Umbilical cord (tissue), 2 donors: ENCODE measurements at places on chromosomes 4 and X. TPM values are rescaled to one million over a fixed set of nuclear protein-coding genes. Genes with fewer than 3 reads are reported as not detected.

Gene STARD8
- total RNA-seq = 2.4 TPM

Gene GIMD1
- 3.4 TPM for total RNA-seq

Gene UTP3
- 14.4 TPM for total RNA-seq

Gene CCKAR
- total RNA-seq = not detected

Gene JCHAIN
- not detected for total RNA-seq

Gene CTSO
- 40.9 TPM for total RNA-seq

Gene NUDT10
- 4.1 TPM for total RNA-seq

Gene MGST2
- 62.6 TPM for total RNA-seq

Gene FGFBP2
- total RNA-seq = 6.3 TPM

Gene SORBS2
- total RNA-seq = 354 TPM

Gene LRCH2
- total RNA-seq = 28.9 TPM

Gene POF1B
- 9.9 TPM for total RNA-seq

DNA sequence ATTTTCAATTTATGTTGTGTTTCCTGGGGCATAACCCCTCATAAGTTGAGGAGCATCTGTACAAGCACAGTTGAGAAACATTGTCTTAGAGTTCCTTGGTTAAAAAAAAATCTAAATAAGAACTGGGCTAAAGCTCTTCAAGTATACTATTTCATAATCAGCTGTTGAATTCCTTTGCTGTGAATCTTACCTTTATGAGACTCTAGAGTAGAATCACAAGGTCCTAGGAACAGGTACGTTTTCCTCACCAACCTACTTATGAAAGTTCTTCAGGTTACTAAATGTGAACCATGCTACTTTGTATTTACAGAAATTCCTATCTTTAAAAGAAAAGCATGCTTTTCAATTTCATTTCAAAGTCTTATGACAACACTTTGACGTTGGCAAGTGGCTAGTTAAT is 20.9 kb upstream of the SOD3 start:
- no peak for DNase-seq

GRCh38 chr4:89316211-89316610 is 8.6 kb upstream of the GPRIN3 start:
- no peak for DNase-seq

DNA sequence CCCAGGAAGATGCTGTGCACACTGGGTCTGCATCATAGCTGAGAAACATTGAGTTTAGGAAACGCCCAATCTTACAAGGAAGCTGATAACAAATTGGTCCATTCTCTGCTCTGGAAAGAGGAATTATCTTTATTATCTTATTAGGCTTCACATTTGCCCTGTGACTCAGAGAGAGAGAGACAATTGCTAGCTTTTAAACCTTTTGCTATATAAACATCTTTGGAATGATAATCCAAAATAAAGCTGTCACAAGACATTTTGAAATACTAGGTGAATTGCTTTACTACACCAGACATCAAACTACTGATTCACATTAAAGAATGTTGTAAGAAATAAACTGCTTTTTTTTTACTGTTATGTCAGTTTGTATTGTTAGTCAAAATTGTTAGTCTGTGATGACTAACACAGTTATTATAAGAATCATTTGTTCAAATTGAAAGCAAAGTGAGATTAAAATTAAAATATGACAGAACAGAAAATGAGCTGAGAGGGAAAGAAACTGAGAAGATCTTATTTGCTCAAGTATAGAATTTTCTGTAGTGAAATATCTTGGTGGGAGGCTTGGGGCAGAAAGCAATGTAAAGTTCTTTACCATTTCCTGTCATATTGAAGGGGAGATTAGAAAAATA is 765.4 kb upstream of the PCDH10 start:
- no peak for DNase-seq

GRCh38 chr4:8940792-8941491 is 69.3 kb upstream of the HMX1 start:
- no peak for DNase-seq

DNA sequence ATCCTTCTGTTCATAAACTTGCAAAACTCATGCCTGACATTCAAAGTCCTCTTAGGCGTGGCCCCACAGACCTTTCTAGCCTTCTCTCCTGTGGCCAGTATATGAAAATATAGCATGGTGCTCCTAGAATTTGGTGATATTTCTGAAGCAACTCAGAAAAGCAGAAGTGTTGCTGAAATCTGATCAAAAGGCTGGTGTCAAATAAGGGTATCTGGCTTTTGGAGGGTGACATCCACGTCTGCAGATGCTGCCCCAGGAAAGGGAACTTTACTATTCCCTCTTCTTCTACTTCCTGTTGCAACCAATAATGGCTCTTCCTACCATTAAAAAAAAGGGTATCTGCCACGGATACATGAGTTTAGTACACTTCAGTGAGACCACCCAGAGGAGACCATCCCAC is 83.9 kb upstream of the RPS6KA3 start:
- DNase-seq = no peak

DNA sequence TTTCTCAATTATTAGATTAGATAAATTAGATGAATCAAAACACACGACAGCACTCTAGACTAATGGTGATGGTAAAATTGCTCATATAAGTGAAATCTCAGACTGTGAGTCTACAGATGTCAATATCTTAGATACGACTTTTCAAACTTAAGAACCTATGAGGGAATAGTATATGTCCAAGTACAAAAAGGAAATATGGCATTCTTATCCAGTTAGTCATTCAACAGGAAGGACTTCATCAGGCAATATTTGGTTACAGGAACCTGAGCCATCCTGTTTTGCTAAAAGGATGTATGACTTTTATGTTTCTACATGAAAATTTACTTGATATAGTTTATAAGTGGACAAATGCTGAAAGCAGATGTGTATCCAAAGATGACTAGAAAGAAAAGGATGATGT is 107.0 kb downstream of the CT47B1 start:
- DNase-seq = no peak

- no peak for DNase-seq
Observed at GRCh38 chrX:39450234-39450977, 647.4 kb downstream of the BCOR start.

GRCh38 chr4:189659287-189659686 is 281.4 kb upstream of the FRG1 start:
- DNase-seq = no peak

- peak; percentile 2 for DNase-seq
Observed at GRCh38 chrX:120446498-120446897, 22.6 kb downstream of the LAMP2 start.

GRCh38 chrX:24055043-24055356 is 244 bp downstream of the EIF2S3 start:
- no peak for DNase-seq

DNA sequence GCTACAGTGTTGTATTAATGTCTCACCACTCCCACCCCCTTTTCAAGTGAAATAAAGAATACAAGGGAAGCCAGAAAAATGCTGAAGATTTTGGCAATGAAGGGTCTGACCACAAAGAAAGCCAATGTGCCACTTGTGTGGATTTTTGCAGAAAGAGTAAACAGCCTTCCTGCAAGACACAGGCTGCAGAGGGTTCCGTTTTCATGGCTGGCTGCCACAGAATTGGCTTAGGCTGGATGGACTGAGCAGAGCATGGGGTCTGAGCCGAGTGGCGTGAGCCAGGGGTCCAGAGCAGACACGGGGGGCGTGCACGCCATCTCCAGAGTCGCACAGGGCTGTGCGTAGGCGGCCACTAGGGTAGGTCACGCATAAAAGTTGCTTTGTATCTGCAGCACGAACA is 69.2 kb downstream of the MTNR1A start:
- no peak for DNase-seq

DNA sequence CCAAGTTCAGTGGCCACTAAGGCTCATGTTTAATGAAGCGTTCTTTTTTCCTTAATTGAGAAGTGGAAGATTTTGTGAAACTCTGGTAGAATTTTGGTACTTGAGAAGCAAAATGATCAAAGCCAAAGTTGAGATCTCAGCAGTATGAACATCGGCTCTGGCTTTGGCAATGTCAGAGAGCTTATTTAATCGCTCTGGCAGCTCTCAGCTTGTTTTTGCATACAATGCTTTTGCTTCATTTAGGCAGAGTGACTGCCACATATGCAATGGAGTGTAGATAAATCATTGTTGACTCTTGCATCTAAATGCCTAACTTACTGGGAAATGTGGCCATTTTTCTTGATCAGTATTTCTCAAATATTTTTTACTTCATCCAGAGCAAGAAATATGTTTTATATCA is 135.7 kb downstream of the AASDH start:
- DNase-seq = no peak

DNA sequence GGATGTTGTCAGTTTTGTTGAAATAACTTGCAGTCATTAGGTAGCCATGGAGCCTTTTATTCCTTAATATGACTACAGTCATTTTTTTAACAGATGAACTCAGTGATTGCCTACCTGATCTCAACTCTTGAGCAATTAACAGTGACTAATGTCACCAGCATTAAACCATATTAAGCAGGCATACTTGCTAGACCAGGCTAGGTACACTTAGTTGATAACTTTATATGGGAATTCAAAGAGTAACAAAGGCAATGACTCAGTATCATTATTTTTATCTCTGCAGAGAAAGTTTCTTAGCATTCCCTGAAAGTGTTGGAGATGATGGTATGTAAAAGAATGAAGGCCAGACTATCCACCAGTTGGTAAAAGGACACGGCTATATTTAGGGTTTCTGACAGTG is at the start of gene C4orf54:
Gene C4orf54, minus strand, starts transcription at position 31 of the 400 bp plus-strand sequence. CDS start 3,180 bp downstream, outside the sequence.
- no peak for DNase-seq

DNA sequence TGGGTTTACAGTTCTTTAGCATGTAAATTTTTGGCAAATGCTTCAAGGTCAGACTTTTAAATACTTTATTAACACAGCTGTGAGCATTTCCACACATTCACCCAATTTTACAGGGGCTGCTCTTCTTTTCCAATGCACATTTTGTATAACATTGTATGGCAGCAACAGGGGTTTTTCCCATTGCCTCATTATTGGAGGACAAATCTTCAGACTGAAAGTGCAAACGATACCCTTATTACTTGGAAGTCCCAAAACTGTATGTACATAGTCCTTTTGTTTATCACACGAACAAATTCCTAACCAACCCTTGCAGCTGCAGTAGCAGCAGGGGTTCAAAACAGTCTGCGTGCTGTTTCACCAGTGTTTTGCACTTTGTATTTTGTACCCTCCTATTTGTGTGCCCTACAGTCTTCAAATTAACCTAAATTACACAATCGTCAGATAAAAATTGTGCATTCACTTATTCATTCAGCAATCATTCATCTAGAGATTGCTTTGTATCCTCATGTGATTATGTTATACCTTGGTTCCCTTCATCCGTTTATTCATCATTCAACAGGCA is 330.7 kb upstream of the RASGEF1B start:
- DNase-seq = no peak

DNA sequence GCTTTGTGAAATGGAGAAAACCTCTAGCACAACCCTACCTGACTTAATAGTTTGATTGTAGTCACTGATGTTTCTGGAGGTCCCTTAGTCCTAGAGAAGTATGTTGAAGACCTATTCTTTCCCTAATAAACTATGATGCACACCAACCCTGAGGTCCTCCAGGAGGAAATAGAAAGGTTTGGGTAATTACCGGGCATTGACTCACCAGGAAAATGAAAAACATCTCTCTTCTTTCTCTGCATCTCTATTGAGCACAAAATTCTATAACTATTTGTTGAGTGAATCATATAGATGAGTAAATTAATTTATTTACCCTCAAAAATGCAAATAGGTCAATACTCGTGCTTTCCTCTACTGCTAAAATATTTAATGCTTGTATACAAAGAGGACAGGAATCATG is 582.4 kb upstream of the FAM241A start:
- DNase-seq = no peak

DNA sequence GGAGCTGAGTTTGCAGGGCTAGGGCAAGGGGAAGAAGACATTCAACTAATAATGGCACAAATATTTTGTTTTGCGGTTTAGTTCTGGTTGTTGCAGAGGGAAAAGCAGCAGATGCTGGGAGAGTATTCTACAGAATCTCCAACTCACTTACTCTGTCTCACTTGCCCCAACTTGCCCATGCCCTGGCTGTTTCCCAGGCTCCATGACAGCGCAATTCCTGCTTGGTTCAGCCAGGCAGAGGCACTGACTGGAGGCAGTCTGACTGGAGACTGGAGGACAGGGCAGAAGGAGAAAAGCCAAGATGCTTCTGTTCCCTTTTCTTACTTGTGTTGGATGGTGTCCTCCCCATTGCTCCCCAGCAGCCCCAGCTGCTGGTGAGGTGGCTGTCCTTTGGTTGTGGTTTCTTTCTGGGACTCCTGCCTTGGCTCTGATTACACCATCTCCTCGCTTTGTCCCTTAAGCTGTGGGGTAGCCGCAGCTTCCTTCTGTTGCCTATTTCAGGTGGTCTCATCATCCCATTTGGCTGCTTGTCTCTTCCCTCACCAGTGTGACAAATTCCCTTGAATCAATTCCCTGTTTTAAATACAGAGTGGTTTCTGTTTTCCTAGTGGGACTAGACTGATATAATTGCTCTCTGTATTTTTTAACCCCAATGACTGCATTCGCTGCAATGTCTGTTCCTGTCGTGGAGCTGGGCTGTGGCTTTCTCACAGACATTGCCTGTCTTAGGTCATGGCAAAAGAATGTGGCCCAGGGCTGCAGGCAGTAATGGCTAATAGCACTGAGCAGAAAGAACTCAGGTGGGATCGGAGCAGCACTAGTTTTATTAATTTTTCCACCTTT is 24.2 kb upstream of the RASL11B start:
- DNase-seq = no peak

DNA sequence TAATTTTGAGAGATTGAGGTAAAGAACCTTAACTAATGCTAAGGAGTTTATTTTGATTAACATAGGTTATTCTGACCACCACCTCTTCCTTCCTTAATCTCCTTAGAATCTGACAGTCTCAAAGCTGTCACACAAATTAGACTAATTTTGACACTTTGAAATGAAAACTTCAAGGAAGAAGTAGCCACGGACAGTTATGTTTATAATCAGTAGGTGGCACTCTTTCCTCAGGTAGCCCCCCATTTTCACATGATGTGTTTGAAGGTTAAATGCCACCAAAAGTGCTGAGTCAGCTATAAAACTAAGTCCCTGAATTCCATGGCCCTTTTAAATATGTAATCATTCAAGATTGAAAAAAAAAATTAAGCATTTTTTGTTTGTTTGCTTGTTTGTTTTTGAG is 22.4 kb downstream of the TMEM33 start:
- DNase-seq = no peak

DNA sequence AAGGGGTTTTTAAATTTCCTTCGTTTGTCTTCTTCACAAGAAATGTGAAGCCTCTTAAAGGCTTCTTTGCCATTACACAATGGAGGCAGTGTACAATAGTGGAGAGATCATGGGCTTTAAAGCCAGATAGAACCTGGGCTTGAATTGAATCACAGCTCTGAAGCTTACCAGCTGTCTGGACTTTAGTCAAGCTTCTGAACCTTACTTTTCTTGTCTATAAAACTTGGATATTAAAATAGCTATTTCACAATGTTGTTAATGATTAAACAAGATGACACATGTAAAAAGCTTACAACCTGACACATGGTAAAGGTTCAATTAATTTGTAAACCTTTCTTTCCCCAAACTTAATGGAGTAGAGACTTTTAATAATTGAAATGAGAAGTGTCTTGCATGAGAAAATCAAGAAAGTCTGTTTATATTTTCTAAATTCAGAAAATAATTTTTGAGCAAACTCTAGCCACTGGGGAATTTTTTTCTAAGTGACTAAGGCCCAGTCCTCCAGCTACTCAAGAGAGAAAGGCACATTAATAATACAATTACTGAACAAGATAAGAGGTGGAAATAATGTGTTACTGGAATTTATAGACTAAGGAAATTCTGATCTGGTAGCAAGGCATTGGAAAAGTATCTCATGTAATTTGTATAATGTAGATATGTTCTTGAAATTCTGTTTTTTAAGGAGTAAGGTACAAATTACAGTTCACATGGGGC is 21.7 kb upstream of the TBC1D8B start:
- no peak for DNase-seq

- no peak for DNase-seq
Observed at GRCh38 chr4:16217300-16218051, 8.8 kb downstream of the TAPT1 start.
